Activated naive CD4-positive, alpha-beta T cell (primary cell): ENCODE measurements at places on chromosomes 7 and 10.
A peak's percentile ranks its signal among the peaks of the same experiment; 100 is the strongest.

DNA sequence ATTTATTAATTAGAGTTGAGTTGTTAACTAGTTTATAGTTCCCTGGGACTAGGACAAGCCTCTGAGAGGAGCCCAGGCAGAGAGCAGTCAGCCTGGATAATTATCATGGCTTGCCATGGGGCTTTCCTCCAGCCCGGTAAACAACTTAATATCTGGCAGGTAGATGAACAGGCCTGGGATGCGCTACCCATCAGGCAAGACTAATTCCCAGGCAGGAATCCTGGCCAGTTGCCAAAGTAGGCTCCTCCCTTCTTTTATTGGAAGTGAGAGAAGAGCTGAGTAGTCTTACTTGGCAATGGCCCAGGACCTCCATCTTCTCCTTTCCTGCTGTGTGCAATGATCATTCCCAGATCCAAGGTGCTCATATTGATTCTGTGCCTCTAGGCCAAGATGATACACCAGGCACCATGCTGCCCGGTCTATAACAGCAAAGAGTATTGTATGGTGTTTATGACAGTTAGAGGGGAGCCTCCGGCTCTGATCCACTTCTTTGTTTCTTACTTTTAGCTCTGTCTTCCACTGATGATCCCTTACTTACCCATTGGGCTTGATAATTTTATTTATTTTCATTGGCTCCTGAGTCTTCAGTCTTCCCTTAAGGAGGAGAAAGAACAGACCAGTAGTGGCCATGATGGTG is 408.7 kb downstream of the REEP3 start:
- DNase-seq = no peak

- no peak for DNase-seq
These were observed 153.6 kb downstream of the SEMA3D start for GRCh38 chr7:85033263-85033662.

DNA sequence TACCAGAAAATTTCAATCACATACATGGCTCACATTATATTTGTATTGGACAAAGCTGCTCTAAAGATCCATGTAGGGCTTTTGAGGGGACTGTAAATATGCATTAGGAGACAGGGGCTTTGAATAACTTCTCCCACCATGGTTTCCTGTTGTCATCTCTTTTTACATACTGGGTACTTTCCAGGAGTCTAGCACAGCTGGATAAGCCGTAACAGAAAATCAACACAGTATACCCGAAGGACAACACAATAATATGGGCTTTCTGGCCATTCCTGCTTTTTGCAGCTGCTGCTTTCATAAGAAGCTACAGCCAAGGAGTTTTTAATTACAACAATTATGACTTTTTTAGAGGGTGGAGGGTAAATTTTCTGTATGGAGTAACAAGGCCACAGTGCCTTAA is 63.4 kb upstream of the SRPK2 start:
- no peak for DNase-seq

DNA sequence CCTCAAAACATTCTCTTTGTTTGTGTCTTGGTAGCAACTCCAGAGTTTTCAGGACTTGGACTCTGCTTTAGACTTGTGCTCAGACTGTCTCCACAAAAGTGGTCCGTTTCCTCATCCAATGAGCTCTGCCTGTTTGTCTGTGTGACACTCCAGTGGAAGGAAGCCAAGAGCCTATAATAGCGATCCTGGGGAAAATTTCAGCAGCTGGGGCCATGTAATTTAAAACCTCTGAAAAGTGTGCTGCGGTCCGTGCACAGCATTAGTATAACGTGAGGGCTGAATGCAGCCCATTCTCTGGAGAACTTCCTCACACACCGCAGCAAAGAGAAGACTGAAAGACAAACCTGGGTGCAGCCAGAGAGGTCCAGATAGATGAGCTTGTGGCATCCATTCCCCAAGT is at the start of gene LRRC17:
Gene LRRC17, plus strand, starts transcription at position 259 of the 400 bp plus-strand sequence. CDS start 20,914 bp downstream, outside the sequence.
- DNase-seq = no peak

DNA sequence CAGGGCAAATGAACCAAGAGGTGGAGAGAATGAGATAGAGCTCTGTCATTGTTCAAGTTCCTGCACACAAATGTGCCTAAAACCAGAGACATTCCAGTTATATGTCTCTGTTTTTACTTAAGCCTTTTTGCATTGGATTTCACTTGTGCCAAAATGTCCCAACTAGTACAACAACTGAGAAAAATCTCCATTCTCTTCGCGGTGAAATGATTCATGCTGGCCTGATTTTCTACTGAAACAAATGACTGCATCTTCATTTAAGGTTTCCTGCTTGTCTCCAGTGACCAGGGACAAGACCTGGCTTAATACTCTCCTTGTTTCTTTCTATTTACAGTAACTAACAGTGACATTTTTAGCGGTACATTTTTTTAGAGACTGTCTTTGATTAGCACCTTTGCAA is 714.9 kb downstream of the KCNMA1 start:
- no peak for DNase-seq

- DNase-seq = no peak
These were observed 370.8 kb downstream of the GRID1 start for GRCh38 chr10:85995791-85996190.

DNA sequence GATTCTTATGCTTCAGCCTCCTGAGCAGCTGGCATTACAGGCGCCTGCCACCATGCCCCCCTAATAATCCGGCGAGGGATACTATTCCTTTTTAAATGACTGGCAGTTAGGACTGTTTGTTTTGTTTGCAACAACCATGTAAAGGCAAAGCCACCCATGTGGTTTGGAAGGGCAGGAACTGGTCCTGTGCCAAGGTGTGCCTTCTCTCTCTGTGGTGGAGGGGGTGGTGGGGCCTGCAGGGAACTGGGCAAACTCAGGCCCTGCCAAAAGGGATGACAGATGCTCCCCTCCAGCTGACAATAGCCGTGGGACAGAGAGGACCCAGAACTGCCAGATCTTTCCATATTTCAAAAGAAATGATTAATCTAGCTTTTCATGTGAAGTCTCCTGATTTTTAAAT is 23.5 kb upstream of the WAPL start:
- no peak for DNase-seq

DNA sequence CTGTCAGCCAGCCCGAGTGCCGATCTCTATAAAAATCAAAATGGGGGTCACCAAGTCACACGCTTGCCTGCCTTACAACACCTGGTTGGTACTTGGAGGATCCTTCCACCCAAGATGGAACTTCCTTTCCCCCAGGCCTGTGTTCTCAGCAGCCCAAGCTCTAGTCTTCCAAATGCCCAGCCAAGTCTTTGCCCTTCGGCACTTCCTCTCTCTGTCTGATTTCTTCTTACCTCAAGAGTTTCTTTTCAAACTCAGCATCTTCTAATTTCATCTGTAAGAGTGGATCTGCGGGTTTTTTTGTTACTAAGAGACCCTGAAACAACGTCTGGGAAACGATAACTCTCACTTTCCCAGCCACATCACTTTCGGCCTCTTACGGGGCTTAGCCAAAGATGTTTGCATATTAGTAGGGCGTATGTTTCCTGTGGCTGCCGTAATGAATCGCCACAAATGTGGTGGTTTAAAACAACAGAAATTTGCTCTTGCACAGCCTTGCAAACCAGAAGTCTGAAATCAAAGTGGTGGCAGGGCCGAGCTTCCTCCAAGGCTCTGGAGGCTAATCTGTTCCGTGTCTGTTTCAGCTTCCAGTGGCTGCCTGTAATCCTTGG is 219.9 kb downstream of the TCF7L2 start:
- DNase-seq = no peak

DNA sequence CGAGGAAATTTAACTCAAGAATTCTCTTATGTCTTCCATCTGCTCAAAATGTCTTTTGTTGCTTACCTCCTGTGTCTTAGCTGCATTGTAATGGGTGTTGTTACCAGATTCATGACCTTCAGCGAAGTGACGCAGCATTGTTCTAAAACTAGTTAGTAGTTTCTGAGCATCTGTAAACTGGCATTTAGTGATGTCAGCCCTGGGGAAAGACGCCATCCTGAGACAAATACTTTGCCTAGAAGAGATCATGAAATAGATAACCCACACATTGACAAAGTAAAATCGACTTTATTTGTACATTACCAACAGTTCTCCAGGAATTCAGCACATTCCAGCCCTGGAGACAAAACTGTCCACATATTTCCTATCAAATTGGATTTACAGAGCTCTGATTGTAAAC is 87.8 kb downstream of the GPAM start:
- DNase-seq = no peak

DNA sequence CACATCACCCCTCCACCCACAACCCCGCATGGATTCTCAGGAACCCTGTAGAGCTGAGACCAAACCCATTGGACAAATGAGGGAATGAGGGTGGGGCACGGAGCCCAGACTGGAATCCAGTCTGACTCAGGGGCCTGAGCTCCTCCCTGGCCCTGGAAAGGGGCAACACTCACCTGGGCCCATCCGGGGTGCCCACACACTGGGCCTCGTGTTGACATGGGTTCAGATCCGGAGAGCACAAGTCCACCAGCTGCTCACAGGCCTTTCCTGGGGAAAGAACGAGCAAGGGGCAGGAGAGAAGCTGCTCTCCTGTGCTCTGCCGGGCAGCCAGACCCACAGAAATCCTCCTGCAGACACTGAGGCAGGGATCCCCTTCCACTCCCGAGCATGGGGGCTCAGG is 172.2 kb downstream of the SLIT1 start:
- no peak for DNase-seq

DNA sequence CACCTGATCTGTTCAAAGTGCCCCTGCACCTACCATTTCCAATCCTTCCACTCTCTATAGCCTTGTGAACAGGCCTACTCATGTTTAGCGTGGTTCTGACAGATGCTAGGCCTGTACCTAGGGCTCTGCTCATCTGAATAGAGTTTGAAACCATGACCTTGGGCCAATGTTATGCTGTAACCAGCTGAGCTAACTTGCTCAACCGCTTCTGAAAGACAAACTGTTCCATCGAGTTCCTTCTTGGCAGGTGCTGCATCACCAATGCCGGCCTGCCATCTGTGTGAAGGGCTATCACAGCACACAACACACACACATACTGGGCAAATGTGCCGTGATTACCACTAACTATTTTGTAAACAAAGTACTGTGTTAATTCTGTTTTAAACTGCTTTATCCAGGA is 419.0 kb upstream of the GALNT17 start:
- DNase-seq = no peak

- no peak for DNase-seq
These were observed 18.5 kb upstream of the FAM133B start for GRCh38 chr7:92608380-92609322.

DNA sequence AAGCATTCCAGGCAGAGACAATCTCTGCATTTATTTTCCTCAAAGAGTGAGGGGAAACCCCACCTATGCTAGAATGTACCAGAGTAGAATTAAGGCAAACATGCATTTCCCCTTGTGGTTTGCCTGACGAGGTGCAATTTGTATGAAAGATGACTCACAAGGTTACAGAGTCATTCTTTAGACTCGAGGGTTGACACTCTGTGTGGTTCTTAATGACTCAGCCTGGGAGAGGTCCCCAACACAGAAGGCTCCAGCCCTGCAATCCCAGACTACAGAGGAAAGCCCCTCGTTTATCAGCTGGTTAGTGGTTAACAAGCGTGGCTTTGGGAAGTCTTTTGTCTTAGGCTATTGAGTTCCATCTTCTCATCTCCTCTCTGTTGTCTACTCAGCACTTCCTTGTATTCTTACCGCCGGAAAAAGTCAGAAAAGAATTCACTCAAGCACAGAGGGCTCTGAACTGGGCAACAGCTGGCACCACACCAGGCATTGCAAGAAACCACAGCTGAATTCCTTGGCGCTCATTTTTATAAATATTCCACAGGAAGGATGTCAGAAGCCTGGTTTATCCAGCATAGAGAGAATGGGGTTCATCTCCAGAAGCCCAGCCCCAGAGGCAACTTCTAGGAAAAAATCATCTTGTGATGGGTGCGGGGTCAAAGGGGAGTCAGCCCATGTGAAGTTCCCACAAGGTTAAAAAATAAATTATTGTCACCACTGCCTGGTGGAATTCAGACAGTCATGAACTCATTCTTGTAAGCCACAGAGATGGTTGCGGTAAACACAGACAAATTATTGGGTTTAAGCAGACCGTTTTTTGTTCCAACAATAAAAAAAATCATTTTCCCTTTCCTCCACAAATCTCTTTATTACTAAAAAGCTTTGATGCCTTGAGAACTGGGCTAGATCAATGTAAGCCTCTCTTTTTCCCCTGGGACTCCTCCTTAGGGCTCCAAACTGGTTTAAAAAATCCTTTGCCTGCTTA is 24.5 kb upstream of the SVIL start:
- DNase-seq = peak; percentile 7

- no peak for DNase-seq
These were observed 239.0 kb downstream of the DNAJB6 start for GRCh38 chr7:157575777-157576176.

DNA sequence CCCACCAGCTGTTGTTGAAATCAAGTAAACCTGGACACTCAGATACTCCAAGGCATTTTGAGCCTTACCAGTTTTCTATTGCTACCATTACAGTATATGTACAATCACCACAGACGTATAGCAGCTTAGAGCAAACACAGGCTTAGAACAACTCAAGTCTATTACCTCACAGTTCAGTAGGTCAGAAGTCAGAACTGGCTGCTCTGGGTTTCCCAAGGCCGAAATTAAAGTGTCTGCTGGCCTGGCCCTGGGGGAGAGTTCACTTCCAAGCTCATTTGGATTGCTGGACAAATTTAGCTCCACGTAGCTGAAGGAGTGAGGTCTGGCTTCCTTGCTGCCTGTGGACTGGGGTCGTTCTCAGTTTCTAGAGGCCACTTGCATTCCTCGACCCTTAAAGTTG is 260.1 kb upstream of the LRRN3 start:
- no peak for DNase-seq

- no peak for DNase-seq
These were observed 9.9 kb upstream of the ACSL5 start for GRCh38 chr10:112363696-112364688.

- no peak for DNase-seq
These were observed 811.5 kb downstream of the LRMDA start for GRCh38 chr10:76242956-76243355.

- no peak for DNase-seq
These were observed 694.6 kb upstream of the SORCS1 start for GRCh38 chr10:107859065-107859464.

DNA sequence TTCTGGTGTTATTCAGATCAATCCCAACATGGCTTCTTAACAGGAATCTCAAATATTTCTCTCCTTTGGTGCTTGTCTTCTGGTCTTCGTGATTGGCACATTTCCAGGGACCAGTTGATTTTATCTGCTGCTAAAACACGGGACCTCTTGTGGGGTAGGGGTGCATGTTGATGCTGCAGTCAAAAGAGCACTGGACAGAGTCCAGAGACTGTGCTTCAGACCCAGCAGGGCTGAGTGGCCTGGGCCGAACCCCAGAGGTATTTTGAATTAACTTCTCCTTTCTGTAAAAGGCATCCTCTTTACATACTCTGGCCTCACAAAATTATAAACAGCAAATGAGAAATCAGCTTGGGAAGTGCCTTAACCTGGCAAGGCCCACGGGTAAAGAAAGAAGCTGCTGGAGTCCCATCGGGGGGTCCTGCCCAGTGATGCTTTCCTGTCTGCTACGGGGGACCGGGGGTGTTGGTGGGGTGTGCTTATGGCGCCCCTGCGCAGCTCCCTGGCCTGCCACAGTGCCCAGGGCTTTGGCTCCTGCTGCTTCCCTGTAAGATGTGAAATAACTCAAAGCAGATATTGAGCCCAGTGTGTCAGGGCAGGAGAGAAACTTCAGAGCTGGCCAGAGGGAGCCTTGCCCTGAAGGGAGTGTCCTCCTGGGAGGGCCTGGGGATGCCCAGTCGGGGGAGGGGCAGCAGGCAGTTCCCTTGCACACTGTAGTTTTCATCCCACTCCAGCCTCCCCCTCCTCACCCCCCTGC is 230.5 kb downstream of the TCF7L2 start:
- no peak for DNase-seq
